Hematopoietic multipotent progenitor cell treated with erythropoietin and hydrocortisone succinate and interleukin-3 and kit ligand, for 4 days (in vitro differentiated cells): ENCODE measurements at places on chromosomes 11 and 22.

DNA sequence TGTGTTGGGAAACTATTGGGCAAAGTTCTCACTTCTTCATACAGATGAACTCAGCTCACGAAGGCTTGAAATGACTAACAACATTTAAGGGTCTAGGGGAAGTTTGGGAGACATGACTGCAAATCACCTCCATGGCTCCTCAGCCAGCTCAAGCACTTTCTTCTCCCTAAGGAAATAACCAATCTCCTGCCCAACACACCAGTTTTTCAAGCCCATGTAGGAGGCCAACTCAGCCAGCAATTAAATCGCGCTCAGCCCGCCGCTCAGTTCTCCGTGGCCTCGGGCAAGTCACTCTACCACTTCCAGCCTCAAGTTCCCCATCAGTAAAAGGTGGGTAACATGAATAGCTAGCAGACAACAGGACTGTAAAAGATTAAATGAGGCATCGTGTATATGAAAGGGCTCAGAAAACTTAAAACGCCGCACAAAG lies 796 bp downstream of the POLDIP3 start:
- peak; percentile 44 for DNase-seq

- DNase-seq: peak; percentile 97
Observed at GRCh38 chr22:36982136-36982535, 37.1 kb downstream of the TST start.

GRCh38 chr22:31481129-31481528 lies 8.5 kb downstream of the EIF4ENIF1 start:
- no peak for DNase-seq

DNA sequence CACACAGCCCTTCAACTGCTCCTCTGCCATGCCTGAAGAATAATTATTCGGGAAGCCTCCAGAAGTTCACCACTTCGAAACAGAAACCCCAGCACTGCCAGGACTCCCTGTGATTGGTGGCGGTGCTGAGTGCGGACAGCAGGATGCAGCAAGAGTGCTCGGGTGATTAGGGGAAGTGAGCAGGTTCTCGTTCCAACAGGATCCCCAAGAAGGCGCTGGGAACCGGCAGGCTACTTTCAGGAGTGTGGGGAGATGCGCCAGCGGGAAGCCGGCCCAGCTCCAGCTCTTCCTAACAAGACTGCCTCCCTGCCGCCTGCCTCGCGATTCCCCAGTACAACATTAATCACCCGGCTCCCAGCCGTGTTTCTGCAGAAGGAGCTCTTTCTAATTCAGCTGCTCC lies 630.2 kb downstream of the BRD1 start:
- no peak for DNase-seq

- peak; percentile 41 for DNase-seq
Observed at GRCh38 chr22:21984793-21985192, 2.2 kb upstream of the TOP3B start.

- no peak for DNase-seq
Observed at GRCh38 chr11:65315866-65316226, 1.2 kb downstream of the CDC42EP2 start.

GRCh38 chr11:10645212-10645795 lies 48.3 kb downstream of the IRAG1 start:
- peak; percentile 31 for DNase-seq

- no peak for DNase-seq
Observed at GRCh38 chr11:113505541-113506375, 30.6 kb upstream of the DRD2 start.

GRCh38 chr11:69252490-69252837 lies 41.5 kb upstream of the MYEOV start:
- DNase-seq: no peak

DNA sequence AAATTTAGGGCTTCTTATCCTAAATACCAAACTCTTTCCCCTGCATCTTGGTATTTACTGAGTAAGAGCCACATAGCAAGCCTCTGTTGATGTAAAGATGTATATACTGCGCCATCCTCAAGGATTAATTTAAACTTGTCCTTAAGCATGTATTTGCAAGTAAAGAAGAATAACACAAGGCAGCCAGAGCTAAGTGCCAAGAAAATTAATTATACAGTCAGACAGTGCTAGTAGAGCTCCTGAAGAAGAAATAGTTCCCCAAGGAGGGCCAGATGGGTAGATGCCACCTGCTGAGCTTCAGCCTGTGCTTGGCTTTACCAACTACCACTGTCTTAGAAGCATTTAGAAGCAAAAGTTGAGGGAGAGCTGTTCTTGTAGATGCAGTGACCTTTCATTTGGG lies 470.0 kb downstream of the BUD13 start:
- DNase-seq: no peak

DNA sequence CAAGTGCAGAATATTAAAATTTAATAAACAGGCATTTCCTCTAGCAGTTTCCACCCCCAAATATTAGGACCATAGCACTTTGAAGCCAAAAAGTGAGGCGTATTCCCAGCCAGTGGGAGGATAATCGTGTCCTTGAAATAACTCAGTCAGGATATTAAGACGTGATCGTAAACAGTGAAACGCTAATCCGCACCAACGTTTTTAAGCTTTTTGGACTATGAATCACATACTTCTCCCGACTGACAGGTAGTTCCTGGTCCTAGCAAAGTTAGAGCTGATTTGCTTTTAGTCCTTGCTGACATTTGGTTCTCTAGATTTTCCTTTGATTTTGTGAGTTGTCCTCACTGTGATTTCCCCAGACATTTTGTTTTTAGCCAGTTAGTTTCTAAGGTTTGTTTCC lies 197.1 kb upstream of the ARHGAP20 start:
- no peak for DNase-seq

- no peak for DNase-seq
Observed at GRCh38 chr11:35158701-35159510, 19.9 kb downstream of the CD44 start.

- DNase-seq: no peak
Observed at GRCh38 chr11:73566422-73566821, 31.5 kb downstream of the FAM168A start.

- DNase-seq: no peak
Observed at GRCh38 chr22:42021571-42021970, 23.0 kb downstream of the WBP2NL start.

GRCh38 chr11:131025020-131025419 lies 108.7 kb upstream of the SNX19 start:
- DNase-seq: peak; percentile 8

DNA sequence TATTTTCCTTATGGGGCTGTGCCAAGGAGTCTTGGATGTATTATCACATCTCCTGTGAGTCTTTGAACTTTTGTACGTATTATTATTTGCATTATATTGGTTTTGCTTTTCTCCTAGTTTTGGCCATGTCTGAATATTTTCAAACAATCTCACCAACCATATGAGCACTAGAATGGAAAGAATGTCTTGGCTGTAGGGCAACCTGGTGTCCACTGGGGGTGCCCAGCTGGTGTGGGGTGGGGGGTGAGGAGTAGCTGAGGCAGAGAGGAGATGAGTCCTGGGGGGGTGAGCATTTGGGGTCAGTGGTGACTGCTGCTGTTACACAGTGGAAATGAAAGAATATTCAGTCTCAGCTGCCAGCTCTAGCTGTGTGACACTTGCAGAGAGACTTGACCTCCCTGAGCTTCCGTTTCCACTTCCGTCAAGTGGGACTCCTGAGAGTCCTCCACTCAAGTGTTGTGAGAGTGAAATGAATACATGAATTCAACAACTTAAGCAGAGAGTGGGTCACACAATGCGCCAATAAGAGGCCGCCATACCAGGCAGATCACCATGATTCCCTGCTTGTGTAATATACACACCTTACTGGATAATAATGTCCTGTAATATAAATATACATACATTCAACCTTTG lies 12.7 kb upstream of the PVALB start:
- DNase-seq: no peak

GRCh38 chr11:69892237-69892985 lies 73.2 kb upstream of the FGF3 start:
- peak; percentile 58 for DNase-seq

- DNase-seq: no peak
Observed at GRCh38 chr11:69651834-69652620, 11.1 kb downstream of the CCND1 start.

- no peak for DNase-seq
Observed at GRCh38 chr22:37599153-37599552, 9.5 kb upstream of the GGA1 start.

DNA sequence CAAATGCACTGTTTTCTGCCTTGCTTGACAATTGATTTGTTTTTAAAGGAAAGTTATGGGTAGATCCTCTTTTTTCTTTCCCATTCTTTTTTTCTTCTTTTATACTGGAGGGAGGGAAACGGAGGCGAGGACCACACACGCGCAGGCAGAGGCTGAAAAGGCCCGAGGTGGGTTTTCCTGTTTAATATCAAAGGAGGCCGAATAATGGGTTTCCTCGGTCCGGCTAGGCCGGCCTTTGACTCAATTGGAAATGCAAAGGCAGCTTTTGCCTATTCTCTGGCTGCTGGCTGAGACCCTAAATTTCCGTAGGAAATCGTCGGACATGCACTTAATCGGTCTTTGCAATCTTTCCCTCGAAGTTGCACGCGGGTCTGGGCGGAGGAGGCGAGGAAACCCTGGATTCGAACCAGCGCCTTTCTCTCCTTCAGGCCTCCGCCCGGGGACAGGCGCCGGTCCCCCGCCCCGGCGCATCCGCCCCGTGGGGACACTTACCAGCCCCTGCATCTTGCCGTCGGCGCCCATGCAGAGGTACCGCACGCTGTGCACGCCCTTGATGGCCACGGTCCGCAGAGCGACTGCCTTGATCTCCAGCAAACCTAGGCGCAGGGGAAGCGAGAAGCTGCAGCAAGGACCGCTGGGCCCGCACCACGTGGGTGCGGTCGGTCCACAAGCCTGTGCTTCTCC lies 911 bp downstream of the FGF19 start:
- DNase-seq: no peak

DNA sequence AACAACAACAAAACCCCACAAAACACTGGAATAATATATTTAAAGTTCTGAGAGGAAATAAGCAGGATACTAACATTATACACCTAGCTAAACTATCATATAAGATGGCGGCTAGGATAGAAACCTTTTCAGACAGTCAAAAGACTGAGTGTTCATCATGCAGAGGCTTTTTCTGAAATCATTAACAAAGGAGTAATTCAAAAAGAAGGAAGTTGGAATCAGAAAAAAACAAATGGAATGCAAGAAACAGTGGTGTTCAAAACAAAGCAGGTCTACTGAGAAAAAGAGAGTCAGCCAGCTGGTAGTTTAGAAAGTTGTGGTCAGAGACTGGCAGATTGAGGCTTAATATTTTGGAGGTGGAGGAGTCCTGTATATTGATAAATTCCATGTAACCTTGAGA lies 30.1 kb upstream of the ZBTB44 start:
- DNase-seq: no peak

DNA sequence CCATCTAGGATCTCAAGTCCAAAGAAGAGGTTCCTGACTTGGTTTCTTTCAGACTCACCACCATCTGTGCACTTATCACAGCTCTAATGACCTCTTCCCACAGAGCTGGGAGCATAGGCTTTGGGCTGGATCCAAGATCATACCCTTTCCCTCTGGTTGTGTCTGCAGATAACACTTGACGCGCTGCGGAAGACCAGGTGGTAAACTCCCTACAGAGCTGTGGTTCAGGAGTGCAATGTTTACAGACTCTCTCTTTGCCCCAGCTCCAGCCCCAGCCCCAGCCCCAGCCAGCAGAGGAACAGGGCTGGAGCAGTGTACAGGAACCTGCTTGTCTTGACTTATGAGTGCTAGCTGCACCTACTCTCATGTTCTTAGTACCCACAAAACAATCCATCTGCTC lies 274.4 kb upstream of the SYN3 start:
- DNase-seq: no peak

- no peak for DNase-seq
Observed at GRCh38 chr11:69567951-69568808, 72.8 kb upstream of the CCND1 start.

- DNase-seq: no peak
Observed at GRCh38 chr11:46134540-46134939, 13.3 kb upstream of the PHF21A start.

DNA sequence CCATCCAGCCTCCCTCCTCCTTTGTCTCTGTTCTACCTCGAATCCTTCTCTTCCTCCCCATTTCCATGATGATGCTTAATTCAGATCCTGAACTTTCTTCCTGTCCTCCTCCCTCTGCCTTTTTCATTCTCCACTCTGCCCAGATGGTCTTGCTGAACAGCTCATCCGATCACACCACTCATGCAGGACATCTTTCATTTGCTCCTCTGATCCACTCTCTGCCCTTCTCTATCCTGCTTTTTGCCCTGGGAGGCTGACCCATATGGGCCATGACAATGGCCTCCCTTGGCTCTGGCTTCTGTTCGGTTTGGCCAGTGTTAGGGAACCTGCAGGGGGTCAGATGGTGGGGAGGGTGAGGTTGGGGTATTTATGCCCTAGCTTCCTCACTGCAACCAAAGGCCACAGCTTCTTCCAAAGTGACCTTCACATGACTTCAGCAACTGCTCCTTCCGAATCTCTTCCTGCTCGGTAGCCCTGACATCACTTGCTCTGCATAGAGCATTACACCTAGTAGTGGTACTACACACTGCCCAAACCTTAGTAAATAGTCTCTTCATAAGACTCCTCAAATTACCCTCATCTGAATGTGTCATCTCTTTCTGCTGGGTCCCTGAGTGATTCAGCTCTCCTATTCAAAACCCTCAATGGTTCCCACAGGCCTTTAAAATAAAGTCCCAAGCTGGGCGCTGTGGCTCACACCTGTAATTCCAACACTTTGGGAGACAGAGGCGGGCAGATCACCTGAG lies 32.7 kb upstream of the MICAL2 start:
- no peak for DNase-seq

DNA sequence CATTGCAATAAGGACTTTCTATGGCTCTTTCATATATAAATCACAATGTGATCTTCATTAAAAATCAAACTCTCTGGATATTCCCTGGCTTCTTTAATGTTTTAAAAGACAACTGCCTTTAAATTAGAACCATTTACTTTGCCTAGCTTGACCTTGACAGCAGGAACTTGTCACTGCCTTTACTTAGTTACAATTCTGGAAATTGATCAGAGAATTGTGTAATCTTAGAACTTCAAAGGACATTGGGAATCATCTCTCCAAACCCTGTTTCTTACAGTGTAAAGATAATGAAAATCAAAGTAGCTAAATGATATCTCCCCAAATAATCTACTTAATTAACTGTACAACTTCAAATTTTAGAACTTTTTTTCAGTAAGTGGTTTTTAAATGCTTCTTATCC lies 517.6 kb upstream of the CCDC179 start:
- no peak for DNase-seq

DNA sequence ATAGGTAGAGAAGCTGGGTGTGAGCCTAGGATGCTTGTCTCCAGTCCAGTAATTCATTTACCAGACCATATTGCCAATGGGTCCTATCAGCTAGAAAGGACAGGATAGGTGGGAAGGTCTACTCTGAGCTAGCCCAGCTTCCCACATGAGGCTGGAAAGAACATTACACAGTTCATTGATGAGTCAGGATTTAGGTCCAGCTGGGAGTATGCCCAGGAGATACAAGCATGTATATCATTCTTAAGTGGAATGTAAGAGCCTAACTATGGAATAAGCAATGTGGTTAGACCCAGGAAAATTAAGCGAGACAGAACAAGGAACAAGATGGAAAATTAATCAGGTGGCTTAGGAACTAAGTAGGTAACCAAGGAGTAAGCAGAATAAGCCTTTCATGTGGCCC lies 59.0 kb upstream of the TBCEL start:
- DNase-seq: no peak
